Cortex of kidney (tissue), 1 donor: ENCODE measurements at places on chromosomes 16 and 17.

- DNase-seq: no peak
Observed at GRCh38 chr17:44556166-44556831, 985 bp upstream of the FZD2 start.

- no peak for DNase-seq
Observed at GRCh38 chr16:12503191-12503590, 300.5 kb downstream of the CPPED1 start.

GRCh38 chr17:73939806-73940205, 263.7 kb upstream of the RPL38 start:
- DNase-seq: no peak

DNA sequence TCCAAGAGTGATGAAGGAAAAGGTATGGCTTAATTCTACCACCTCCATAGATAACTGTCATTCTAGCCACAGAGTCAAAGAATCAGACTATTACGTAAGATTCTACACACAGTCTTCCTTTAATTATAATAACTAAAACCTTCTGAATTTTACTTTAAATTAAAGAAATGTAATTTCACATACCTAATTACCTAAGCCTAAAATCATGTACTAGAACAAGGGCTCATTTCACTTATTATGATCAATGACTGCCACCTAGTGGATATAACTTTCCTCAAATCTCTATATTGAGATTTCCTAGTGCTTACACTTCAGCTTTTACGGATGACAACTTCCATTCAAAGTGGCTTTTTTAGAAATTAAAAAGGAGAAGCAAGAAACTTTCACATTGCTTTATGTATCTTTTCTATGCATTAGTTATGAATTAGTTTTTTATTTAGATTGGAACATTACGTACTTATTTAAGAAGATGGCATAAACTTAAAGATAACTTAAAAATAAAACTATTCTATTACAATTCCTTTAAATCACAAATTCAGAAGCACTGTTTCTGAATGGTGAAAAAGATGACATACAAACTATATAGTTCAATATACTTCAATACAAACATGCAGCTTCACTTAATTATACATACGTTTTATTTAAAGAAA, 18.2 kb upstream of the ABCA10 start:
- no peak for DNase-seq

- DNase-seq: no peak
Observed at GRCh38 chr17:5286846-5287245, 4.8 kb downstream of the RABEP1 start.

DNA sequence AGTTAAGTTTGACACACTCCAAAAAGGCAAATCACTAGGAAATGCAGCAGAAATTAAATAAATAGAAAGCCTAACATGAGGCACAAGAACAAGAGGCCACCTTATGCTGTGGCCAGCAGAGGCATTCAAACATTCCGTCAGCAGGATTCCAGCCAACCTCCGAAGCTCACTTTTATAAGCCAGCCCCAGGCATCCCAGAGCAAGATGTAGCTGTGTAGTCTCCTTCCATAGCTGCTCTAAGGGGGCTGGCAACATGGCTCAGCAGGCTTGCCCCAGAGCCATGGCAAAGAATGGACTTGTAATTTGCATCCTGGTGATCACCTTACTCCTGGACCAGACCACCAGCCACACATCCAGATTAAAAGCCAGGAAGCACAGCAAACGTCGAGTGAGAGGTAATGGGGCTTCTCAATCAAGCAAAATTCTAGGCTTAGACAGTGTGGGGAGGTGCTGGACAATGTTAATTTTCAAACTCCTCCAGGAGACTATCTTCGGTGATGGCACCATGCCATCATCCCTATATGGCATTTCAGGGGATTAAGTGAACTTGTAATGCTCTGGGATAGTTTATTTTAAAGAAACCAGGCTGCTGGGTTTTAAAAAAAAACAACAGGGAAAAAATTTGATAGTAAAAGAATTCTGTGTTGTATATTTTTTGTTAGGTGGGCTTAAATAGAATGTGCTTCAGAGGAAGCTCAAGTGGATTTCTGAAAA, at the start of gene CLEC3A:
CLEC3A (plus strand) TSS at position 202 of the 714 bp plus-strand sequence; CDS start at position 281, 79 bp downstream.
- no peak for DNase-seq

DNA sequence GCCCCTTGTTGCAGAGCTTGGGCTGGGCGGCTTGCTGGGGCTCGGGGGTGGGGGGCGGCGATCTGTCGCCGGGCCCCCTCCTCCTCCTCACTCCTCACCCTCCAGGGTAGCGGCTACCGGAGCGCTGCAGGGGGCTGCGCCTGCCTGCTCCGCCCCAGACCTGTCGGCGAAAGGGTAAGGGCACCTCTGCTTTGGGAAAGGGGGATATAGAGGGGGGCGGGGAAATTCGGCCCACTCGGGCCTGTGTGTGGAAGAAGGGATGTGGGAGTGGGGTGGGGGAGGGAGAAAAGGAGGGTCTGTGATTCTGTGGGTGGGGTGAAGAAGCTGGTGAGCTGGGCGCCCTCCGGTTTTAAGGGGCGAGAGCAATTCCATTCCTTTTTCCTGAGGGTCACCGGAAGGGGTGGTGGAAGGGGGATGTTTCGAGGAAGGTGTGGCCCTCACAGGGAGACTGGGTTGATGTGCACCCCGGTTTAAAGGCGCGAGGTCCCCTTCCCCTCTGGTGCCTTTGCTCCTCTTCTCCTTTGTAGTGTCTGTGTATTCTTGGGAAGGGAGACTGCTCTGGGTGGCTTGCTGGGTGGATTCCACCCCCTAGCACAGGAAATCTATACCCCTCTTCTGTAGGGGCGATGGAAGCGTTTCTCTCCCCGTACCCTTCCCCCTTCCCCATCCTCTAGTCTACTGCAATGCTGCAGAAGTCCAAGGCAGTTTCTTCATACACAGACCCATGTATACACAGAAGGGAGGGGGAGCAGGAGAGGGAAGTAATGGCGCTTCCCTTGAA, 878 bp downstream of the TAOK1 start:
- no peak for DNase-seq

DNA sequence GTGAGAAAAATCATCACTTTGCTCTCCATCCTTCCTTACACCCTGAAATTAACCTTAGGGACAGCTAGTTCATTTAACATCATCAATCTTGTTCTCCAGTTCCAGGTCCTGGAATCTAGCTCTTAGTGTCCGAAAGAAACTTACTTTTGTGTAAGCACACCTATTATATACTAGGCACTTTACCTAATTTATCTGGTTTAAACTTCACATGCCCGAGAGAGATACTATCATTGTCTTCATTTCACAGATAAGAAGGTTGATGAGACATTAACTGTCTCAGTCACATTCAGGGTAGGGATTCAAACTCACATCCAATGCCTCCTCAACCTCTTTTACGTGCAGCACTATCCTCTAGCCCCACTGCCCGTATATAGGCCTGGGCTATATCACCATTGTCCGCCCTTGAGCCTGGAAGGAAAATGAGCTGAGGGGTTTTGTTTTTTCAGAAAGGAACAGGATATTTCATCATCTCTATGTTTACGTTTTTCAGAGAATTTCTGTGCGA, 501 bp upstream of the AP2B1 start:
- no peak for DNase-seq

GRCh38 chr16:77700846-77701245, 21.5 kb upstream of the NUDT7 start:
- no peak for DNase-seq

DNA sequence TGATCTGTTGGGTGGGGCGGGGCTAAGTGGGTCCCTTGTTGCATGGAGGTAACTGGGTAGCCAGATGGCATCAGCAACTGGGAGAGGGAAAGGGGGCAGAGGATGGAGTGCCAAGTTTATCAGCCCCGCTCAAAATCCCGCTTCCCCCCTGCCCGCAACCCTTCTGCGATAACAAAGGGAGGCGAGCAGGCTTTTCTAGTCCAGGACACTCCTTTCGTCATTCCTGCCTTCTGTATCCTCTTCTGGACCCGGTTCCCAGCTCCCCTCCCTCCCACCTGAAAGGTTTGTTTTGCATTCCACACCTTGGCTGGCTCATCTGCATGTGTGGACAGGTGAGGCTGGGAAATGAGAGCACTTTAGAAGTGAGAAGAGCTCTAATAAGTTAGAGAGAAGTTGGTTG, 53.3 kb downstream of the HLF start:
- no peak for DNase-seq

GRCh38 chr17:42901535-42902229, 1.1 kb downstream of the G6PC1 start:
- DNase-seq: no peak

DNA sequence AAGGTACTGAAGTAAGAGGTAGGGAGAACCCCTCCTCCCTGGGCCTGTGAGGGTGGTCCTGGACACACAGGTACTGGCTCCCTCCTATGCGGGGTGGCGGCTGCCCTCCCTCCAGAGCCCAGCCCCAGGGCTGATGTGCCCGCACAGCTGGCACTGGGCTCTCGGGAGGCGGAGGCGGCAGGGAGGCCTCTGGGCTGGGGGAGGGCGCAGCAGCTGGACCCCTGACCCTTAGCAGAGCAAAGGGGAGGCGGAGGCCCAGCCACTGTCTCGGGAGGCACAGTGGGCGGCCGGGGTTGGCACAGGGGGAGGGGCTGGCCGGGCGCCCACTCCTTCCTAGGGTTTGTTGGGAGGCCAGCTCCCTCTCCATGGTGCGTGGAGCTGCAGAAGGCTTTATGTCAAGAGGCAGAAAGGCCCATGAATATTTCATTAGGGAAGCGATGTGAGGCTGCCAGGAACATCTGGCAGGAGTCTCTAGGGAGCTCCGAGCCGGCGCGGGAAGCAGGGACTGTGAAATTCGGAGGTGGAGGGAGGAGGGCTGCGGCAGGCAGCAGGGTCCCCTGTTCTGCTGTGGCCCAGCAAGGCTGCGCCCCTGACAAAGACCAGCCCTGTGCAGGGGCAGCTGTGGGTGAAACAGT, 44.1 kb upstream of the ACSF3 start:
- no peak for DNase-seq

DNA sequence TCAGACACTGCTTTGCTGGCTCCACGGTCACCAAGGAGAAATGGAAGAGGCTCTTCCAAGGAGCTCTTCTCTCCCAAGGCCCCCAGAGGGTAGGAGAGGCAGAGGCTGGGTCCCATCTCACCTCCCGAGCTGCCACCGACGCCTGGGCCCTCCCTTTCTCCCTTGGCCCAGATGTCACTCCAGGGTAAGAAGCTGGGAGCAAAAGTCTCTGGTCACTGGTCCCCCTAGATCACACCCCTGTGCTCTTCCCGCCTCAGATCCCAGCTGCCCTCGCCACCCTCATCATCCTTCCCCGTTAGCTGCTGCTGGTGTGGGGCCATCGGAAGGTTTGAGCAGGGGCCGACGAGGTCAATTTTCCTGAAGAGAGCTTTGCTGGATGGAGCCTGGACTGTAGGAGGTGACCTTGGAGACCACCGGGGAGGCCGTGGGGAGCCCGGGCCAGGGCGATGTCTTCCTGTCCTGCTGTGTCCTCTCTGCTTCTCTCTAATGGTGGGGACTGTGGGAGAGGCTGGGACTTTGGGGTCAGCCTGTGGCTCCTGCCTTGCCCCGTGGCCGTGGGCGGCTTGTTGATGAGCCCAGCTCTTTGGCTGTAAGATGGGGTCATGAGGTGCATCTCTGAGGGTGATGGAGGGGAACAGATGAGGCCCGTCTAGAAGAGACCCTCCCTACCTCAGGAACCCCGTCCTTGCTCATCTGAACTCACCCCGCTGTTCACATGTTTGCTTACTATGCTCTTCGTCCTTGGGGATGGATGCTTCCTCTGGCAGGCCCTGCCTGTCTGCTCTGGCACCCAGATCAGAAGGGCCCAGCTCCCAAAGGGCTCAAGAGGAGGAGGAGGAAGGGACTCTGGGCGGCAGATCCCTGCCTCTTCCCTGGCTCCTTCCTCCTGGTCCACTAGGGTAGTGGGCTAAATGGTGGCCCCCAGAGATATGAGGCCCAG, 11.4 kb upstream of the RHBDF2 start:
- no peak for DNase-seq

GRCh38 chr16:29306943-29307597, 99.4 kb downstream of the NPIPB11 start:
- no peak for DNase-seq

DNA sequence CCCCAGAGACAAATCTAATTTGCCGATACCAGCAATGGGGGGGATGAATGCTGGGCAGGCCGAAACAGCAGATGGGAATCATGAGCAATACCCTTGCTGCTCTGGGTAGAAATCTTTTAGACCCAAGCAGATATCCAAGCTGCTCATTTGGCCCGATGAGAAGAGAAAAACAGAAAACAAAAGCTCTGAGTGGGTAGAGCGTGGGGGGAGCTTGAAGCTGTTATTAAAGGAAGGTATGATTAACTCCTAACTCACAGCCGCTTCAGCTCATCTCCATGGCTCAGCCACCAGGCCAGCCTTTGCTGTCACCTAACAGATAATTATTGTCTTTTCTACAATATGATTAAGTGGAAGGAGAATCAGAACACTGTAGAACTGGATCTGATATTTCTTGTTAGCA, 58.3 kb downstream of the VPS35L start:
- DNase-seq: no peak

DNA sequence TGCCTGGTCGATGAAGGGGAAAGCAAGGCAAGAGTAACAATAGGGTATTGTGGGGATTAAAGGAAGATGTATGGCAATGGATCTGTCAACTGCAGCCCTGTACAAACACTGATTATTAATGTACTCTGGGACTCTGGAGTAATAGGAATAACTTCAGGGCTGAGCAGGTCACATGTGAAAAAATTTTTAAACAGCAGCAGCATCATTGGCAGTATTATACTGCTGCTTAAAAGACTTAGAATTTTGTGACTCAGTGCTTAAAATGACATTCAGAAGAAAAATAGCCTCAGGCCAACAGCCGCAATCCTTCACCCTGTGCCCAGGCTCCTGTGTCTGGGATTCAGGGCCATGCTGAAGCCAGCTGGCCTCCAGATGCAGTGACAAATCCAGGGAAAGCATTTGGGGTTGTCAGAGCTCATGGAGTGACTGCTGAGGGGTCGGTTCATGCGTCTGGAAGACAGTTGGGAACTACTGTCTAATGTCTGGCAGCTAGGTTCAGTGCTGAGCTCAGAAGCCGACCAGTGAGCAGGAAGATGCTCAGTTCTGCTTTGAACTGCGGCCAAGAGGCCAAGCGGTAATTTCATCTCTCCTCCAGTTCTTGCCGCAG, 22.2 kb downstream of the TEX2 start:
- no peak for DNase-seq

GRCh38 chr16:3161235-3162018, 26.6 kb upstream of the OR1F1 start:
- DNase-seq: no peak

DNA sequence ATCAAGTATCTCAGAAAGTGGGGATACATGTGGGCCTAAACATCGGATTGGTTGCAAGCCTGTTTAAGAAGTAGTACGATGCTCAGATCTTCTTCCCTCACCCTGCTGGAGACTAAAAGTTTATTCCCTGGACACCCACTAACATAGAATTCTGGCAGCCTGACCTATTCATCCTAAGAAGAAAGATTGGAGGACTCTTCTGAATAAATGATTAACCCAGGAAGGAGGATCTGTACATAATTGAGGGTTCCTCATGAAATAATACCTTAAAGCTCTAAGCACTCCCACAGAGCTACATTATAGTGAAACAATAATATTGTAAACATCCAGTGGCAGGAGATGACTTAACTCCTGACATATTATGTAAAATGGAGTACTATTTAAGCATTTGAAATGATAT, 111.7 kb downstream of the NLK start:
- DNase-seq: no peak
